ENCODE measurements at places on chromosomes 1 and 21. TPM values are rescaled to one million over a fixed set of nuclear protein-coding genes. Genes with fewer than 3 reads are reported as not detected.
A peak's percentile ranks its signal among the peaks of the same experiment; 100 is the strongest.

GRCh38 chr21:34795548-34796180 is 126.9 kb downstream of the CLIC6 start:
- no peaks in the 10 kb centered on the region for H3K27me3 ChIP-seq
- DNase-seq: no peak
- peak overlapping the region; percentile 69 for H3K27ac ChIP-seq

GRCh38 chr1:87141556-87141955 is 187.1 kb upstream of the LMO4 start:
- H3K36me3 ChIP-seq: no peaks in the 10 kb centered on the region
- no peaks in the 10 kb centered on the region for H3K4me1 ChIP-seq
- DNase-seq: no peak
- H3K27me3 ChIP-seq: peaks cover 5% of the 10 kb centered on the region
- no peak overlapping the region for H3K27ac ChIP-seq

The DMBX1 gene
- not detected for total RNA-seq

DNA sequence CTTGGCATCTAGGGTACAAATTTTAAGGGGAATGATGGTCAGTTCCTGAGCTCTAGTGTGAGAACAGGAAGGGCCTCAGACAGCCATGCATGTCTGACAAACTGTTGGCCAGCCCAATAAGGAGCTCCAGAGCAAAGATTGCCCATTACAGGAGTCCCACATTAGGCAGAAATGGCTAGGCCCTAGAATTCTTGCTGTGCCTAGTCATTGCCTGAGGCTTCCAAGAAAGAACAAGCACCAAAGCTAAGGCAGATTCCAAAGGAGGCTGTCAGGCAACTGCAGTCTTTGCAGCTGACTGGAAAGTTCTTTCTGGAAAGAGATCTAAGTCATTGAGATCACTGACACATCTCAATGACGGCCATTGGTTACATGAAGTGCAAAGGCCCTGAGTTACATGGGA is 3.9 kb upstream of the STIL start:
- H3K4me1 ChIP-seq: peaks cover 14% of the 10 kb centered on the region
- no peaks in the 10 kb centered on the region for H3K36me3 ChIP-seq
- DNase-seq: no peak
- no peaks in the 10 kb centered on the region for H3K27me3 ChIP-seq
- peak overlapping the region; percentile 74 for H3K27ac ChIP-seq

The MYOC gene
- total RNA-seq: not detected

- H3K4me1 ChIP-seq: peaks cover 29% of the 10 kb centered on the region
- no peaks in the 10 kb centered on the region for H3K27me3 ChIP-seq
Measured at GRCh38 chr1:79104617-79105016, 98.1 kb upstream of the ADGRL4 start.

GRCh38 chr1:2314803-2315673 is 76.3 kb downstream of the MORN1 start:
- no peaks in the 10 kb centered on the region for H3K27me3 ChIP-seq
- DNase-seq: no peak
- peak overlapping the region; percentile 40 for H3K4me3 ChIP-seq

The KCNJ6 gene
- 4.2 TPM for total RNA-seq

The TCHH gene
- total RNA-seq: not detected

- peaks cover 3% of the 10 kb centered on the region for H3K36me3 ChIP-seq
- peaks cover 5% of the 10 kb centered on the region for H3K4me1 ChIP-seq
- DNase-seq: no peak
- no peak overlapping the region for H3K4me3 ChIP-seq
- no peak overlapping the region for H3K27ac ChIP-seq
Measured at GRCh38 chr21:29718081-29718815, 221.5 kb downstream of the GRIK1 start.

GRCh38 chr1:192951691-192952460 is 107.3 kb downstream of the UCHL5 start:
- DNase-seq: no peak
- no peaks in the 10 kb centered on the region for H3K36me3 ChIP-seq
- H3K4me3 ChIP-seq: no peak overlapping the region

GRCh38 chr1:209900734-209901133 is 37.3 kb upstream of the SYT14 start:
- no peak for DNase-seq
- peaks cover 5% of the 10 kb centered on the region for H3K4me1 ChIP-seq
- peaks cover 4% of the 10 kb centered on the region for H3K27me3 ChIP-seq
- no peak overlapping the region for H3K27ac ChIP-seq
- H3K4me3 ChIP-seq: no peak overlapping the region

DNA sequence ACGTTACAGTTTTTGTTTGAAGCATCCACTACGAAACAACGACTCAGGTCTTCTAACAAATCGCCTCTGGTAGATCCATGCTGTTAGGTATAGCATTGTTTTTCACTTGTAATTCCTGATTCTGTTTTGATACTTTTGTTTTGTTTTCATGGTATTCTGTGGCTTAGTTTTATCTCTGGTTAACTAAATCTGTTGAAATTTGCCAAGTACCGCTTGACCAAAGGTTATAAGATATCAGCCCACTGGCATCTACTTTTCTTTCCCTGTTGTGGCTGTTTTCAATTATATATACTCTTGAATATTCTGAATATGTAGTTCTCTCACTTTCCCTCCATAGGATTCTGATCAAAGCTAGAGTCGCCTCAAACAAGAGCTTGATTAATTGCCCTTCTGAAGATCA is 274.8 kb upstream of the C1orf105 start:
- peaks cover 32% of the 10 kb centered on the region for H3K4me1 ChIP-seq
- no peak for DNase-seq
- H3K4me3 ChIP-seq: peak overlapping the region; percentile 94
- peak overlapping the region; percentile 100 for H3K27ac ChIP-seq

The TSPAN2 gene
- total RNA-seq: 498 TPM

- H3K4me1 ChIP-seq: no peaks in the 10 kb centered on the region
- H3K36me3 ChIP-seq: peaks cover 9% of the 10 kb centered on the region
Measured at GRCh38 chr1:33133478-33134105, 48.3 kb downstream of the TRIM62 start.

DNA sequence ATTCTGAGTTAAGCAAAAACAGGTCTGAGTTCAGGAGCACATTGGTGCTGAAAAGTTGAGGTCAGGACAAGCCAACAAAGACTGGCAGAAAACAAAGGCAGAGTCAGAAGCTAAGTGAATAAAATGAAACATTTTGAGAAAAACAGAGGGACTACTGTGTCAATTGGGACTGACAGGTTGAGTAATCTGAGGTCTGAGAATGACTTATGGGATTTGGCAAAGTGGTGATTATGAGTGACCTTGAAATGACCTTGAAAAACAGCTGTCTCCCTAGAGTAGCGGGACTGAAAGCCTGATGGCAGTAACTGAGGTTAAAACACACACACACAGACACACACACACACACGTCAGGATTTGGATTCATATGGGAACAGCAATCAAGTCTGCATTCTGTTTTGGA is 8.8 kb upstream of the COG2 start:
- no peak for DNase-seq
- no peaks in the 10 kb centered on the region for H3K36me3 ChIP-seq
- H3K27me3 ChIP-seq: peaks cover 23% of the 10 kb centered on the region
- H3K4me1 ChIP-seq: no peaks in the 10 kb centered on the region
- H3K27ac ChIP-seq: no peak overlapping the region

- no peak overlapping the region for H3K27ac ChIP-seq
- DNase-seq: no peak
- H3K4me1 ChIP-seq: peaks cover 46% of the 10 kb centered on the region
- peaks cover 2% of the 10 kb centered on the region for H3K36me3 ChIP-seq
Measured at GRCh38 chr21:39384674-39385298, 35.9 kb upstream of the HMGN1 start.

The RBM34 gene
- total RNA-seq: 67.6 TPM

The ADAM30 gene
- not detected for total RNA-seq

DNA sequence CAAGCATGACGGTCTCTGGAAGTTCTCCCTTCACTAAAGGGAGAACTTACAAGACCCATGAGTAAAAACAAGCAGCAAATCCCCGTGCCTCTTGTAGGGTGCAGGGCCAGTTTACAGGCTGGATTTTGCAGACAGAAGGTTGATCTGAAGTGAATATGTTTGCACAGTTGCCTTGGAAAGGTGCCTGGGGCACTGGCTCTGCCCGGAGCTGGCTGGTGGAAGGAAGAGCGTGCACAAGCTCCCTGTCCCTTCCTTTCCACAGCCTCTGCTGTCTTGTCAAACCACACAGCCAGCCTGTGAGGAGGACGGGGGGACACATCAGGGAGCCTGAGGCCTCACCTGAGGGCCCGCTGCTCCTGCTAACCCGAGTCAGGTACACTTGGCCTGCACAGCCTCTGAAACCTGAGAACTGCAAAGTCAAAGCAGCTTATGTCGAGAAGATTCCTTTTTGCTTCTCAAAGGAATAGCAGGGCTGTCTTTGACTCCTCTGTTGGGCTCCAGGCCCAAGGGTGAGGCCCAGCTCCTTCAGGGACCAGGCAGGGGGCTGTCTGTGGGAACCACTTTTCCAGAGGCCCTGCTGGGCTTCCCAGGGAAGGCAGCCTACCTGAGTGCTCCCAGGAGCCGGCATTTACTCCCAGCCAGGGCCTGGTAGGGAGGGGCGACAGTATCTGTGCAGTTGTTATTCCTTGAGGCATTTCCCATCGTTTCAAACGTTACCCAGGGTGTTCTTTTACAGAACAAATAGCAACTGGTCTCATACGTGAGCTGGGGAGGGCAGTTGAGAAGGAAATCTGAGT is 251.5 kb downstream of the SIPA1L2 start:
- DNase-seq: no peak
- H3K27ac ChIP-seq: peak overlapping the region; percentile 57
- H3K27me3 ChIP-seq: no peaks in the 10 kb centered on the region
- no peaks in the 10 kb centered on the region for H3K36me3 ChIP-seq

- peaks cover 16% of the 10 kb centered on the region for H3K27me3 ChIP-seq
- no peaks in the 10 kb centered on the region for H3K36me3 ChIP-seq
- peaks cover 3% of the 10 kb centered on the region for H3K4me1 ChIP-seq
- DNase-seq: no peak
- H3K4me3 ChIP-seq: no peak overlapping the region
Measured at GRCh38 chr1:84750110-84750730, 60.0 kb upstream of the SSX2IP start.

The DMRTB1 gene
- total RNA-seq: not detected

DNA sequence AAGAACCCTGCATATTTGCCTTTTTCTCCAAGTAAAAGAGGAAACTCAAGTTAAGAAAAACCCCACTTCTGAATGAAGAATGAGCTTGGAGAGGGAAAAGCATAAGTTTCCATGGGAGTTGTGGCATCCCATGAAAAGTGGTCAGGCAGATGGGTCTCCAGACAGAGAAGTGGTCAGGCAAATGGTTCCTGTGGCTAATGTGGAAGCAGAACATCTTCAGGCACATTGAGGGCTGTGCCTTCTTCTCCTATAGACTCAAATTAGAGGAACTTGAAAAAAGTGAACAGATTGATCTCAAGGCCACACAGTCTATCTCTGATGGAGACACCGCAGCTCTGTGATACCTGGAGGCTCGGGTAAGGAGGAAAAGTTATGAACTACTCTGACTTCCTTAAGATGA is 55.7 kb upstream of the KIRREL1 start:
- no peak overlapping the region for H3K27ac ChIP-seq
- H3K4me3 ChIP-seq: no peak overlapping the region
- no peaks in the 10 kb centered on the region for H3K4me1 ChIP-seq
- no peaks in the 10 kb centered on the region for H3K36me3 ChIP-seq
- DNase-seq: no peak

- H3K36me3 ChIP-seq: no peaks in the 10 kb centered on the region
- peaks cover 6% of the 10 kb centered on the region for H3K4me1 ChIP-seq
- DNase-seq: no peak
- H3K27ac ChIP-seq: no peak overlapping the region
- no peaks in the 10 kb centered on the region for H3K27me3 ChIP-seq
Measured at GRCh38 chr1:199859491-199859933, 168.0 kb upstream of the NR5A2 start.

Data from chondrocyte (in vitro differentiated cells).